ENCODE measurements at places on chromosomes 2 and 18.
A peak's percentile ranks its signal among the peaks of the same experiment; 100 is the strongest.

DNA sequence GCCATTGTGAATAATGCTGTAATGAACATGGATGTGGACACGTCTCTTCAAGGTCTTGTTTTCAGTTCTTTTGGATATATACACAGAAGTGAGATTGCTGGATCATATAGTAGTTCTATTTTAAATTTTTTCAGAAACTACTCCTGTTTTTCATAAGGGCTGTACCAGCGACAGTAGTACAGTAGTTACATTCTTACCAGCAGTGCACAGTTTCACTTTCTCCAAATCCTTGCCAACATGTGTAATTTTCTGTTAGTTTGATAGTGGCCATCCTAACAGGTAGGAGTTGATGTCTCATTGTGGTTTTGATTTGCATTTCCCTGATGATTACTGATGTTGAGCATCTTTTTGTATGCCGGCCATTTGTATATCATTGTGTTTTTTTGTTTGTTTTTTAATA, 81.7 kb downstream of the EPC2 start:
- DNase-seq: no peak

DNA sequence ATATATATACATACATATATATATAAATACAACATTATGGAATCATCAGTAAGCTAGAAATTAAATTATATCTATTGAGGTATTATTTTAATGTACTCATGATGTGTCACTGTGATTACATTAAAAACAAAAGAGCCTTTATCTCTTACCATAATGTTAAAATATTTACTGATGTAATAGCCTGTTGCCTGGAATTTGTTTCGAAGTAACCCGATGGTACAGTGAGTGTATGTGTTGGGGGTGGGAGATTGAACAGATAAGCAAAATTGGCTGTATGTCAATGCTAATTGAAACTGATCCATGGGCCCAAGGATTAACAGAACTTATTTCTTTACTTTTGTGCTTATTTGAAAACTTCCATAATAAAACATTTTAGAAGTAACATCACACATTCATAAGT, 1473.2 kb downstream of the LRP1B start:
- no peak for DNase-seq

GRCh38 chr2:143574069-143574468, 444.9 kb downstream of the ARHGAP15 start:
- DNase-seq: no peak

GRCh38 chr2:112482309-112483041, 519 bp downstream of the TTL start:
- no peak for DNase-seq

DNA sequence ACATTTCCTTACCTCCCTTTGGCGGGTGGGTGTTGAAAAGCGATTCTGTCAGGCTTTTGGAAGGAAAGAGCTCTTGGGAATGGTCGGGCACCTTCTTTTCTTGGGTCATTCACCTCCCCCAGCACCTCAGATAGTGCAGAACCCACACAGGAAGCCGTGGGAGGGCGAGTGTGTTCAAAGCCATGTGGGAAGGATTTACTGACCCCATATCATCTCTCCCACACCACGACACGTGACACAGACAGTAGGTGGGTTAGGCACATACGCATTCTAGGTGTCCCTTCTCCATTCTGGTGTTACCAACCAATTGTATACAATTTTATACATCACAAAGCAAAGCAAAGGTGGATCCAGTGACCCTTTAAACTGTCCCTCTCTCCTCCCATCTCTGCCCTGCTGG, 263.7 kb upstream of the REV1 start:
- no peak for DNase-seq

DNA sequence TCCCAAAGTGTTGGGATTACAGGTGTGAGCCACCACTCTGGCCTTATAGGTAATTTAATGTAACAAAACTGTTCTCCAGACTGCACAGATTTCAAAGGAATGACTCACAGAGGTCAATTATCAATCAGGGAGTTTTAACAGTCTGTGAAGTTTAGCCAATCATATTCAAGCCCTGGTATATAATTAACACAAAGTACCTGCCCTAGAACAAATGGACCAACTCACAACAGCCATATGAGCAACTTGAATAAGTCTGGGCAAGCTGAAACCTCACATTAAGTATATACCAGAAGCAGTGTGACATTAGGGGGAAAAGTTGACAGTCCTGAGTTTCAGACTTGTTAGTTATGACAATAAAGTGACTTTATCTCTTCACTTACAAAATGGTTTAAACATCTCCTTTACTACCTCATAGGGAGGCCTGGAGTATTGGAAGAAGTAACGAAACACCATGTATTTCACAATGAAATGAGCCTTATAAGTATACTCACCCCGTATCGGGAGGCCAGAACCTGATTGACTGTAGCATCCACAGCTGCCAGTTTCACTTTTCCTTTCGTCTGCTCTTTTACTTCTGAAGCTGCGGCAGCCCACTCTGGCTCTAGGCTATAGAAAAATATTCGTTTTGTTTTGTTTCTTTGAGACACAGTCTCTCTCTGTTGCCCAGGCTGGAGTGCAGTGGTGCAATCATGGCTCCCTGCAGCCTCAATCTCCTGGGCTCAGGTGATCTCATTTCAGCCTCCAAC, 22.2 kb downstream of the PDIA6 start:
- no peak for DNase-seq

DNA sequence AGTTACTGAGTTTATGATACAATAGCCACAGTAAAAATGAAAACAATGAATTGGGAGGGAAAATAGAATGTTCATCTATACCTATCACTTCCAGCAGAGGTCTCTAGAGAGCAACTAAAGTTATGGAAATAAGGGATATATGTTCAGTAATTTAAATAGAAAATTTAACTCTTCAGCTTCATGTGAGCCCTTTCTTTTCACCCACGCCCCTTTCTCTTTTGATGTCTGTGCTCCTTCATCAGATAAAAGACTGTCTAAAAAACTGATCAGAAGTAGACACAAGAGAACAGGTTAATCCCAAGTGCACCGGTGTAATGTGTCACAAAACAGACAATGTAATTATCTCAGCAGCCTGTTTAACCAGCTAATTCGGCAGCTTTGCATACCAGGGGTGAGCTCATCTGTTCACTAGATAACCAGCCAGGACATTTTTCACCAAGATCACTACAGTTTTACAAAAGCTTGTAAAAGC, 238.5 kb upstream of the ERBB4 start:
- no peak for DNase-seq

GRCh38 chr2:209640358-209640757, 131.3 kb upstream of the UNC80 start:
- no peak for DNase-seq

- no peak for DNase-seq
Observed at GRCh38 chr2:164008752-164009151, 272.9 kb upstream of the FIGN start.

DNA sequence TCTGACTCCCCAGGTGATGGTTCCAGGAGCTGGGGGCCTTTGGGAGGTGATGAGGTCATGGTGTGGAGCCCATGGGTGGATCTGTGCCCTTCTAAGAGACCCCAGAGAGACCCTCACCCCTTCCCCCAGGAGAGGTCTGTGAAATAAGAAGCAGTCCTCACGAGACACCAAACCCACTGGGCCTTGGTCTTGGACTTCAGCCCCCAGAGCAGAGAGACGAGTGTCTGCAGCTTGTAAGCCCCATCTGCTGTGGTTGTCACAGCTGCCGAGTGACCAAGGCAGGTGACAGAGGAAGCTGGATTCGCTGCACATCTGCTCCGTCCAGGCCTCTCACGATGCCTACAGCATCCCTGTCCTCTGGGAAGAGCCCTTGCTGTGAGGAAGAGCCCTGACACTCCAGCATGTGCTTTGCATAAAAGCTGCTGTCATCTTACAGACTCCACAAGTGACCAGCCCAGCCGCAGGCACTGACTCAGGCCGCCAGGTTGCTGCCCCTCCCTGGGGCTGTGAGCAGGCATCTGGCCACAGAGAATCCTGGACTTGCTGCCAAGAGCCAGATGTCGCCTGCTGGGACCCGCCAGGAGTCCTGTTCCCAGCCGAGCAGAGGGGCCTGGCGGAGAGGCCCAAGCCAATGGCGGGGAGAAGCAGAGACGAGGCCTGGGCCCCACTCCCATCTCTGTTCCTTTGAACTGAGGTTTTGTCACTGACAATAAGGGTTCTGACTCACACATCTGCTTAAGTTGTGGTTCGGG, 150.8 kb downstream of the PXDN start:
- no peak for DNase-seq

DNA sequence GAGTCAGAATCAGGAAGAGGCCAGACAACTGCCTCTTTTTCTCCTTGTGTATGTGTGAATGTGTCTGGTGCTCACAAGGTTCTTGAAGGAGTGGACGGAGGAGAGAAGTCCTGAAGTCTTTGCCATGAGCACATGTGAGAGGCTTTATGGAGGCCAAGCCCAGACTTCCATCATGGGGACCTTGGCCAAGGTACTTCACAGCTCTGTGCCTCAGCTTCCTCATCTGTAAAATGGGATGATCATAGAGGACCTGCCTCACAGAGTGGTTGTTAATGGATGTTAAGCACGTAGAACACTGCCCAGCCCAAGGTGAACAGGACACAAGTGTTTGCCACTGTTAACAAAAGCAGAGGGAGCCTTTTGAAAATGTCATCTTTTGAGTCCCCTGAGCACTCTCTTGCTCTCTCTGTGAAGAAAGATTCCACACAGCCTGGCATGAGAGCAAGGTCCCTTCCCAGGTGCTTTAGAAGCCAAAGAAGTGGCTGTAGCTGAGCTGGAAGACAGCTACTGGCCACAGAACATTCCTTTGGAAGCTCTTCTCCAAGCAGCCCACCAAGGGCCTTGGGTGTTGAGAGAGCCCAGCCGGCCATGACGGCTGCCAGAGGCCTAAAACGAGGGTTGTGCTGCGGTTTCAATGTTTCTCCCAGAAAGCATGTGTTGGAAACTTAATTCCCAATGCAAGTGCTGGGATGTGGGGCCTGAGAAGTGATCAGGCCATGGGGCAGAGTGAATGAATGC, 41.8 kb upstream of the ASPRV1 start:
- peak; percentile 13 for DNase-seq

- DNase-seq: no peak
Observed at GRCh38 chr2:68317971-68318913, 1.5 kb downstream of the CNRIP1 start.

- no peak for DNase-seq
Observed at GRCh38 chr2:83725735-83726134, 733.3 kb downstream of the SUCLG1 start.

- no peak for DNase-seq
Observed at GRCh38 chr2:40975151-40975550, 523.3 kb upstream of the SLC8A1 start.

DNA sequence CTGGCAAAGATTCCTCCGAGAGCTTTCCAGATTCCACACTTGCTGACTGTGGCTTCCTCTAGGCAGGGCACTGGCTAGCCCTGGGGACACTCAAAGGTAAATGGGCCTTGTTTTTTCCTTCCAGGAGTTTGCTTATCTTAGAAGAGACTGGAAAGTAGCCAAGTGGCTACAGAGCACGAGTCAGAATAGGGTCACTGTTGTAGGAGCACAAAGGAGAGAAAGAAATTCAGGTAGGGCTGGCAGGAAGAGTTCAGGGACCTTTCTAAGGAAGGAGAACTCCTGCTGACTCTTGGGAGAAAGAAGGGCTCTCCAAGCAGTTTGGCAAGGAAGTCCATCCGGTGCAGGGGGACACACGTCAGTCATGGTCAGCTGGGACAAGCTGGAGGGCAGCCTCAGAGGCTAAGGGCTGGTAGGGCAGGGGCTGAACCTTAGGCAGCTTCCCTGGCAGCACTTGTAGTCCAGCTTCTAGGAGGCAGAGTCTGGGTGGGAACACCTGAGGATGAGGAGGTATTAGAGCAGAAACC, 39.5 kb downstream of the NIFK start:
- no peak for DNase-seq

DNA sequence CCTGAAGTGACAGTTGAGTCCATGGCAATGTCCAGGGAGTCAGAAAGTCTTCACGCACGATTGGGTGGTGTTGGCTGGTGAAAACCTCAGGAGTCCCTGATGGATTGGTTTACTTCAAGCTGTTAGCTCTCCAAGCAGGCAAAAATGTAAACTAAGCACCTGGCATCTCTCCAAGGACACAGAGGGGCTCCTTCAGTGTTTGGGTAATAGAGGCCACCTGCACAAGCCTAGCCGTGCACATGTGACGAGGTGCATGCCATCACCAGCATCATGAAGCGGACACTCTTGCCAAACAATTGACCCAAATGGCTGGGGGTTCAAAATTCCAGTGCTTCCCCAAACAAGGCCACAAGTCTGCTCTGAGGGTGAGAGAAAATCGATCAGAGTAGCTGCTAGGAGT, 104.7 kb upstream of the CD302 start:
- DNase-seq: no peak

DNA sequence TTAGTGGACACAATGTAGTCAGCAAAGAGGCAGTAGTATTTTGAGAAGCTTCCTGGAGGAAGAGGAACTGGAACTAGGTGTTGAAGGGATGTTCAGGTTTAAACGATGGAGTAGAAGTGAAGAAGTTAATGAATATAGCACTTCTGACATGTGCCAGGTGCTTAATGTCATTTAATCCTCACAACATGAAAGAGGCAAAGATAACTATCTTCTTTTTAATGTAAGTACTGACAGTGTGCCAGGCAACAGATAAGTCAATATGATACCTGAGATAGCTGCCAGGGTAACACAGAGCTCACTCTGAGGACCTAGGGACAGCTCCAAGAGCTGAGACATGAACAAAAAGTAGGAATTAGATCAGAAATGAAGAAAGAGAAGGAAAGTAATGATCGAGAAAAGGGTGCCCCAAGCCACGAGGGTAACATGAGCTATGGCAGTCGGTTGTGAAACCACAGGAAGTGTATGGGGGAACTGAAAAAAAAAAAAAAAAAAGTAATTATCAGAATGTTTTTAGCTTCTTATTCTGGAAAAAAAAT, 140.7 kb downstream of the RNF144A start:
- no peak for DNase-seq

DNA sequence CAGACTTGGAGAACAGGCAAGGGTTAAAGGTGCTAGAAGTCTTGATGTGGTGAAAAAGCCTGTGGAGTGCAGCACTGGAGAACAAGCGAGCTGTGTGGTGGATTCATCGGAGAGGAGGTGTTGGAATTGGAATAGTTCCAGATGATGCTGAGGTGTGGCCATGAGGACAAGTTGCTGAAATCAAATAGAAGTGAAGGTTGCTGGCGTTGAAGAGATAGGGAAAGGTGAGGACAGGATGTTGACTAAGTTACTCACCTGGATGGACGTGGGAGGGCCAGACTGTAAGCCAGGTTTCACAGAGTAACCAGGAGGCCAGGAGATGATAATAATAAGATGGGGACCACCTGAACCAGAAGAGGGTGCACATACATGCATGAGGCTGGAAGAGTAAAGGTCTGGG, 173.4 kb downstream of the DIS3L2 start:
- DNase-seq: no peak

- no peak for DNase-seq
Observed at GRCh38 chr2:200616656-200617055, 30.8 kb downstream of the AOX1 start.

DNA sequence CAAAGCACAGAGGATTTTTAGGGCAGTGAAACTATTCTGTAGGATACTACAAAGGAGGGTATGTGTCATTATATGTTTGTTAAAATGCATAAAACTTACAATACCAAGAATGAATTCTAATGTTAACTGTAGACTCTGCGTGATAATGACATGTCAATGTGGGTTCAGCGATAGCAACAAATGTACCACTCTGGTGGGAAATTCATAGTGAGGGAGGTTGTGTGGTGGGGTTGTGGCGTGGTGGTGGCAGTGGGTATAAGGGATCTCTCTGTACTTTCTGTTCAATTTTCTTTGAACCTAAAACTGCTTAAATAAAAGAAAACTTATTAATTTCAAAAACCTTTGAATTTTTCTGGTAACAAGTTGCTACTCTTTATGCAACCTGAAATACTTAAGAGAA, 99.3 kb upstream of the SLC38A11 start:
- DNase-seq: no peak

- DNase-seq: no peak
Observed at GRCh38 chr2:236088368-236089057, 79.7 kb downstream of the GBX2 start.

Measured in suprapubic skin (tissue), 4 donors.